Chondrocyte (in vitro differentiated cells): ENCODE measurements at places on chromosomes 13 and 19. TPM values are rescaled to one million over a fixed set of nuclear protein-coding genes. Genes with fewer than 3 reads are reported as not detected.

- no peak for DNase-seq
Measured at GRCh38 chr19:47099576-47100050, 14.0 kb downstream of the ZC3H4 start.

- no peak for DNase-seq
Measured at GRCh38 chr13:110412132-110412914, 105.2 kb downstream of the COL4A2 start.

GRCh38 chr19:5339950-5340636 is 519 bp downstream of the PTPRS start:
- DNase-seq, result no peak

GRCh38 chr19:36577271-36577996 is 4.3 kb upstream of the ZNF529 start:
- DNase-seq, result no peak

DNA sequence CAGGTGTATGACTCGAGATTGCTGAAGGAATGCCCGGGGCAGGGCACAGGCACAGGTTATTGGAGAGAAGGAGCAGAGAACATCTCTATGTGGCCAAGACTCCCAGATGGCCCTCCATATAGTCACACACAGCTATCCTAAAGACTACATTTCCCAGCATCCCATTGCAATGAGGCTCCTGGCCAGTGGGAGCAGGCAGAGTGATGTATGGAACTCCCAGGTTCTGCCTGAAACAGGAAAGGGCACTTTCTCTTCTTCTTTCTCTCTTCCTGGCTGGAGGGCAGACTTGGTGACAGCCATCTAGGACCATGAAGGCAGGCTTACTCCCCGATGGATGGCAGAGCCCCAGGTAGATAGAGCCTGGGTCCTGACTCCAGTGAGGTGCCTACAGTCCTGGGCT is 13.5 kb downstream of the PPP1R13L start:
- no peak for DNase-seq

GRCh38 chr13:75186379-75186778 is 295.6 kb downstream of the TBC1D4 start:
- DNase-seq, result no peak

DNA sequence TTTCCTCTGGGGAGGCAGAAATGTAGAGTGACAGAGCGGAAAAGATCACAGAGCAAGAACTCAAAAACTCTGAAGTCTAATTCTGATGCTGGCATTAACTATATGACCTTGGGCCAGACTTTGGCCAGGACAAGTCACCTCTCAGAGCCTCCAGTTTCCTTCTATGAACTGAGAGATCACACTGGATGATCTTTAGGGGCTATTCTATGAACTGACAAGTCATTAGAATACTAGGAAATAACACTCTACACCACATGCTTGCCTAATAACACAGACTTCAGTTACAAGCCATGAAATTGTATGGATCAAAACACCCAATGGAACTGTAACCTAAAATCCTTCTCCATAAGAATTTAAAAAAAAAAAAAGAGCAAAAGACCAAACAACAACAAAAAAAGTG is 16.9 kb downstream of the SLC25A30 start:
- DNase-seq, result no peak

- no peak for DNase-seq
Measured at GRCh38 chr19:11256189-11256588, 6.1 kb downstream of the DOCK6 start.

GRCh38 chr19:30785458-30786137 is 413.4 kb downstream of the ZNF536 start:
- no peak for DNase-seq

DNA sequence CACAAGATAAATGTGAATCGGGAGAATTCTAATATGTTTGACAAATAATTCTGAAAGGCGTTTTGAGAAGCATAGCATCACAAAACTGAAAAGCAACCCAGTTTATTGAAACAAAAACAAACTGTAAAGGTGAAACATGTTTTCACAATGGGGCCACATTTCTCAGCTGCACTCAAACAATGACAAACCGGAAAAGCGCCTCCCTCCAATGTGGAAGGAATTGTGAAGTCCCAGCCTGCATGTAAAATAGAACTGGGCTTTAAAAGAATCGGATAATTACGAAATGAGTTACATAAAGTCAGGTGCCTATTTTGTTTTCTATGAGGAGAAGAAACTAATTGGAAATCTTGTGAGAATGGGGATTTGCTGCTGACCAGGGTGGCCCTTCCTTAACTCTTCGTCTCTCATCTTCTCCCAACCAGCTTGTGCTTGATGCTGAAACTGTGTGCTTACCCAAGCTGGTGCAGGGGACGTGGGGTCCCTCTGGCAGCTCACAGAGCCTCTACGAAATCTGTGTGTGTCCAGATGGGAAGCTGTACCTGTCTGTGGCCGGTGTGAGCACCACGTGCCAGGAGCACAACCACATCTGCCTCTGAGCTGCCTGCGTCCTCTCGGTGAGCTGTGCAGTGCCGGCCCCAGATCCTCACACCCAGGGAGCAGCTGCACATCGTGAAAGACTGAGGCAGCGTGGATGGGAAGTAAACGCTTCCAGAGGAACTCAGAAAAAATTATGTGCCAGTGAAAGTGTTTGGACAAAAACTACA is 109.4 kb downstream of the SACS start:
- no peak for DNase-seq

- DNase-seq, result no peak
Measured at GRCh38 chr19:31567776-31568175, 218.5 kb upstream of the TSHZ3 start.

GRCh38 chr19:16836115-16837034 is 7.2 kb downstream of the SIN3B start:
- no peak for DNase-seq

DNA sequence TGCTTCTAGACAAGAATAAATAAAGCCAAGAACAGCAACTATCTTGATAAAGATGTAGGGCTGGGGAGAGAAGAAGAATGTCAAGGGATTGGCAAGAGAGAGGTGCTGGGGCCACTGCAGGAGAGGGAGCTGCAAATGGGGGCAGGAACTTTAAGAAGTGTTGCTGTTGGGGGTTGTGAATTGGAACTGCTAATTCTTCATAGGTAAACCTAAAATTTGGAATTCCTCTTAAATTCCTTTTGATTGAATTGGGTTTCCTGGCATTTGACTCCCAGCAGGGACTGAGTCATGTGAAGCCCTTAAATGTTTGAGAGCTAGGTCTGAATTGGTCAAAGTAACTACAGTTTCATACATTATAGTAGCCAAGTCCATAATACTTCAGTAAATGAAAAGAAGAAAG is 305.6 kb upstream of the TMTC4 start:
- DNase-seq, result no peak

- no peak for DNase-seq
Measured at GRCh38 chr13:49098771-49099512, 121.2 kb upstream of the MLNR start.

DNA sequence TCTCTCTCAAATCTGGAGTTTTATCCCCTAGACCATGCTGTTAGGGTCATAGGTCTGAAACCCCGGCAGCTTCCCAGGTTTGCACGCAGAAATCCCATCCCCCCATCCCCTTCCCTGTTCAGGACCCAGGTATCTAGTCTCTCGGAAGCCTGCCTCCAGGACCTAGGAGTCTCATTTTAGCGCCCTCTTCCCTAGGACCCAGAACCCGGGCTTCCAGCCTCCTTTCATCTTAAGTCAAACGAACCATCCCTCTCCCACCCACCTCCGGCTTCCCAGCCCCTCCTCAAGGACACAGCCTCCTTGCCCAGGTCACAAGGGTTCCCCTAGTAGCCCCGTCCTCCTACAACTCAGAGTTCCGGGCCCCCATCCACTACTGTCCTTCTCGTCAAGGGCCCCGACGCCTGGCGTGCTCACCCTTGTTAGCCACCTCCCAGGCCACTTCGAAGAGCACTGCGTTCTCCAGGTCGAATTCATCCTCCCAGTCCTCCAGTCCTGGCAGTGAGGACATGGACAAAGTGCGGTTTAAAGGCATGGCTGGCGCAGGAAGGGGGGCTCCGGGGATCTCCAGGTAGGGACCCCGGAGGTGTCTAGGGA is 431 bp downstream of the GYS1 start:
- DNase-seq, result no peak

- DNase-seq, result no peak
Measured at GRCh38 chr13:52884429-52885010, 36.1 kb upstream of the PCDH8 start.

GRCh38 chr19:19113040-19113626 is 25.1 kb downstream of the TMEM161A start:
- DNase-seq, result no peak

- DNase-seq, result no peak
Measured at GRCh38 chr19:47754206-47755064, 9.1 kb downstream of the NOP53 start.

DNA sequence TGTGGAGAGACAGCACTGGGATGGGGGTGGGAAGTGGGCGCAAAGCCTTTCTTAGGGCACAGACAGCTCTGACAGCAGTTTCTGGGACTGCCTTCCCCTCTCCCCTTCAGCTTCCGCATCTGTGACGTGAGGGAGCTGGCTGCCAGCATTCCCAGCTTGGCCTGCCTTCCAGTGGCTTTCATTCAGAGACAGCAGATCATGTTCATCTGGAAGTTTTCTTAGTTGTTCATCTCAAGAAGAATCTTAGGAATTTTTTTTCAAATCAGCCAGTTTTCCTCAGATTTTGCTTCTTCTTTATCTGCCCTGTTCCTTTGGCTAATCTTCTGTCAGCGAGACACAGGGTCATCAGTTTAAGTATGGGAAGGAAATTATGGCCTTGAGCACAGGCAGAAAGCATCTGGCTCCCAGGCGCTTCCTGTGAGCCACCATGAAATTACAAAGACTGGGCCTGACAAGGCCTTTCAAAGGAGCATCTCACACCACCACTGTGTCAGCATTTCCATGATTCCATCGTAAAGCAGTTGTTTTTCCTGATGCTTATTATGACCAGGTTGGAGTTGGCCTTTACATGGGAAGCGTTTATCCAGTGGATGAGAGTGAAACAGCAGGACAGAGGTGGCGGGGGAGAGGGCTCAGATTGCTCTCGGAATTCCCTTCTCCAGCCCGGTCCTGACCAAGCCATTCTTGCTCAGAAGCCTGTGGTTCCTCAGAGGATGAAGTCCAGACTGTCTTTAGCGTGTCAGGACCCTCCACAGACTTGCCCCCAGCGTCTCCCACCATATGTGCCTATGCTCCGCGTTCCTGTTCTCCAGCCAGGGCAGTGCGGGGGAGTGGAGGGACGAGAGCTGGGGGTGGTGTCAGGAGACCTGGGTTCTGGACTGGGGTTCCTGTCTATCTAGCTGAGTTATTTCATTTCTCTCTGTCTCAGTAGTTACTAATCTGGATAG is 43.6 kb downstream of the ARHGAP35 start:
- no peak for DNase-seq

GRCh38 chr13:35830850-35831450 is 300.2 kb downstream of the DCLK1 start:
- DNase-seq, result no peak

GRCh38 chr13:21517576-21517975 is 58.5 kb upstream of the ZDHHC20 start:
- no peak for DNase-seq

FGF22 gene
- total RNA-seq, result not detected in 3 replicates

WDR18 gene
- total RNA-seq, result 42.1 to 48.5 TPM (median 48.0 TPM) in 3 replicates

POU2F2 gene
- total RNA-seq, result 0.58 to 1.5 TPM (median 0.62 TPM) in 3 replicates

KCNN1 gene
- 0.31 TPM in 1 of 3 replicates, not detected in the others for total RNA-seq

TNPO2 gene
- 64.5 to 82.7 TPM (median 71.8 TPM) in 3 replicates for total RNA-seq

HSH2D gene
- total RNA-seq, result not detected in 3 replicates

IZUMO1 gene
- not detected in 3 replicates for total RNA-seq
